8988T (cell line): ENCODE measurements at places on chromosomes 5 and 9.

DNA sequence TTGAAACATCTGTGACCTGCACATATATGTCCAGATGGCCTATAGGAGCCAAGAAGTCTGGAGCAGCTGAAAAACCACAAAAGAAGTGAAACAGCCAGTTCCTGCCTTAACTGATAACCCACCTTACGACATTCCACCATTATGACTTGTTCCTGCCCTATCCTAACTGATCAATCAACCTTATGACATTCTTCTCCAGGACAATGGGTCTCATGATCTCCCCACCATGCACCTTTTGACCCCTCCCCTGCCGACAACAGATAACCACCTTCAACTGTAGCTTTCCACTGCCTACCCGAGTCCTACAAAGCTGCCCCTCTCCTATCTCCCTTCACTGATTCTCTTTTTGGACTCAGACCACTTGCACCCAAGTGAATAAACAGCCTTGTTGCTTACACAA, 233.8 kb downstream of the CCDC171 start:
- no peak for DNase-seq

- no peak for DNase-seq
Measured at GRCh38 chr9:92717201-92718085, 47.2 kb downstream of the BICD2 start.

GRCh38 chr5:5348135-5348534, 74.3 kb upstream of the ICE1 start:
- no peak for DNase-seq

GRCh38 chr5:52837591-52838001, 49.9 kb downstream of the ITGA1 start:
- DNase-seq = no peak

DNA sequence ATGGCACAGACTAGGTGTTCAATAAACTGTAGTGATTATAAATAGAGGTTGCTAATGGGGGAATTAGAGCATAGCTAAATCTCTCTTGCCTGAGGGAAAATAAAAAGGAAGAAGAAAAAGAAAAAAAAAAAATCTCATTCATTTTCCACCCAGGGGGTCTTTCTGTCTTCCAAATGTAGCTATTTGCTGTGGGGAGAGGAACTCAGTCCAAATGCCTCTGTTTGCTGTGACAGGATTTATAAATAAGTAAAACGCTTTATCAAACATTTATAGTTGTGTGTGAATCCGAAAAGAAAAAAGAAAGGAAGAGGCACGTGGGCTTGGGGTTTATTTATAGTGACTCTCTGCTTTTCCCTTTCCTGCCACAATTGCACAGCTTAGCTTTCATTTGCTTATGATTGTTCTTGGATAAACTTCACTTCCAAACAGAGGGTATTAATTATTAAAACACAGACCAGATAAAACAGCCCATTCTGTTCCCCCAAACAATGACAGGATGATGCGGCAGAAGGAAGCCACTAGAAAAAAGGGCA, 245.7 kb downstream of the ASTN2 start:
- DNase-seq = no peak

DNA sequence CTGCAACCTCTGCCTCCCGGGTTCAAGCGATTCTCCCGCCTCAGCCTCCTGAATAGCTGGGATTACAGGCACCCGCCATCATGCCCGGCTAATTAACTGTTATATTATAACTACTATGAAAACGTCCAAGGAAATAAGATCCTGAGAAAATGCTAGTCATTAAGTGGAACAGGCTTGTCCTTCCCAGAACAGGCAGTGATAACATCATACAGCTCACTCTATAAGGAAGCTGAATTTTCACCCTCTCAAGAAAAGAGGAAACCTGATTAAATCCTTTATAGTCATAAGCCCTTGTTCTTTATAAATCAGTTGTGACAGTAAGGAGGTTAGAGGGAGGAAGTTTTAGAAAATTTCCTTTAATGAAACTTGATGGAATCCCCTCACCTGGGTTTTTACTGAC, 163.9 kb upstream of the CLINT1 start:
- DNase-seq = no peak
